ENCODE measurements at places on chromosomes 16 and 17.

DNA sequence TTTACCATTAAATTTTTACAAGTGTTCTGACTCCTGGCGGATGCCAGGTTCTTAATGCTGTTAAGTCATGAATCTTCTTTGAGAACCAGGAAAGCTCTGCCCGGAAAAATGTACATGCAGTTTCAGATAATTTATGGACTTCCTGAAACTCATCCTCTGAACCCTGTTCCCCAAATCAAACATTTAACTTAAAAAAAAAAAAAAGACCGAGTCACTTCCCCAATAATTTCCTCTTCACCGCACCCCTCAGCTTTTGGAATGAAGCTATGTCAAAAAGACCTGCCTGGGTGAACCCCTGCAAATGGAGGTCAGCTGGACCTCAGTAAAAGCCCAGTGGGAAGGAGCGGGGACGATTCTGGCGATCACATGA lies 15.0 kb downstream of the ZNF232 start:
- DNase-seq, result no peak

DNA sequence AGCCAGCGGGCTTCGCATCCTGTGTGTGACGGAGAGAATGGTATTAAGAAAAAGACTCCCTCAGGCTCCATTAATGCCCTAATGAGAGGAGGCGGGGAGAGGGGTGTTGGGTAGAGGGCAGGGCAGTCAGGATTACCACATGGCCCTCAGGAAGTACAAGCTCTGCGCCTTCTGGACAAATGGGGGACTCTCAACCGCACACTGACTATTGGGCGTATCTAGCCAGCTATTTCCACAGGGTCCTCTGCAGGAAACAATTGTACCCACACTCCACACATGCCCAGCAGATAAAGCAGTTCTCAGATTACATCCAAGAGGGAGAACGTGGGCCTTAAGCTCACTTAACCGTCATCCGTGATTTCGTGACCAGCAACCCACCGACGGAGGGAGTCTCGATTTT lies 14.7 kb downstream of the NXN start:
- DNase-seq, result no peak

GRCh38 chr16:22364241-22364640 lies 10.2 kb downstream of the CDR2 start:
- no peak for DNase-seq

DNA sequence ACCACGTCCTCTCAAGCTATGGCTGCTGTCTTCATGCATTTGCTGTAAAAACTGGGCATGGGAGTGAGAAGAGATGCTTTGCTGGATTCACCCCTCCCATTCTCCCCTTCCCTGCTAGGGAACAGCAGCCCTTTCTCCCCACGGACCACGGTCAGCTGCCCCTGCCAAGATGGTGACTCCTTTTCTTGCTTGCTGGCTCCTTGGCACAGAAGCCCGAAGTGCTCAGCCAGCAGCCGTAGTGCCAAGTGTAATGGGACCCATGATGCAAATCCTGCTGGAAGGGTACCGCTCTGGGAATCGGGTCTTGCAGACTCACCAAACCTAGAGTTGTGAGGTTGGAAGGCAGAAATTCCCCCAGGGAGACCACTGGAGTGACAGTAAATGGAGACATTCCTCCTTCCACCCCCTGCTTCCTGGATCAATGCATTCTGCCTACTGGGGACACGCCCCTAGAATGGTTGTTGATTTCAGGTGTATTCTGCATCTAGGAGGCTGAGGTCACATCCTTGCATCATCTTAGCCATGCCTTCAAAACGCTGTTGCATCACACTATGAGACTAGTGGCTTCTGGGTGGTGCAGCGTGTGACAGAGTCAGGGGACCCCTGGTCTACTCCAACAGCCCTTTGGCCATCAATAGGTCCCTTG lies 63.0 kb upstream of the CBX4 start:
- no peak for DNase-seq

DNA sequence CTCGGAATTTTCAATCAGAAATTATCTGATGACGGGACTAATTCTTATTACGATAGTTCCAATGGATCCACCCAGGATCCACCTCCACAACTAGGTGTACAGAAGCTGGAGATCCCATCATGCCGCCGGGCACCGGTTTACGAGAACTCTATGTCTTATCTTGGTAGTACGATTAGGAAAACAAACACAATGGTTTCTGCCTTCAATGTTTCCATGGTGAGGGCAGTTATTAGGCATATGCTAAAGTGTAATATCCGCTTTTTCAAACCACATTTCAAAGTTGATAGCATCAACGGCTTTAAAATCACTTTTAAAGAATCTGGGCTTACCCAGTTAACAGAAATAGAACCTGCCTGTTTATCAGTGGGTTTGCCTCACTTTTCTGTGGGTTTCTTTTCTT lies 705.7 kb downstream of the MAF start:
- DNase-seq, result no peak

DNA sequence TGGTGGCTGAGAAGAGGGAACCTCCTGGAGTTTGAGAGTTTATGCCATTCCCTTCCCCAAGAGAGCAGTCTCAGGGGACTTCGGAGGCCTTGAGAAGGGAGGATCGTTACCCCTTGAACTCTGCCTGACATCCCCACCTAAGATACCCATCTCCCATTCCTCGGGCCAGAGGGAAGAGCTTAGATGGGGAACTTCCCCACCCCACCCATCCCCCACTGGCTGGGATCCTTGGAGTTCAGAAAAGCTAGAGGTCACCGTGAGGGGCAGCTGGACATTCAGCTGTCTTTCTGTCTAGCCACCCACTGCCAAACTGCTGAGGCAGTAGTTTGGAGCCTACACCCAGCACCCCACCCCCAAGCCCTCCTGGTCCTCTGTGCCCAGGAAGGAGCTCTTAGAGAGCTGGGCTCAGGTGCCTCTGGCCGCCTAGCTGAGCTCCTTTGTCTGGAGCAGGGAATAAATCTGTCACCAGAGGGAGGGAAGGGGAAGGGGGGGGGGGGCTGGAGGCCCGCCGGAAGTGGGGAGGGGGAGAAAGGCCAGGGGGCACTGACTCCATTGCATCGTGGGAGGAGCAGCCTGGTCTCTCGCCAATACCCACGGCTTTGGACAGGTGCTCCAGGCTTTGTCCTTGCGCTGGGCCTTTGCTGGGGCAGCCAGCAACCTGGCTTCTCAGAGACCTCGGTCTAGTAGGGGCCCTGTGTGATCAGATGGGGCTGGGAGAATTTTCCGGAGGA lies 1.0 kb downstream of the HSD11B2 start:
- DNase-seq, result no peak

DNA sequence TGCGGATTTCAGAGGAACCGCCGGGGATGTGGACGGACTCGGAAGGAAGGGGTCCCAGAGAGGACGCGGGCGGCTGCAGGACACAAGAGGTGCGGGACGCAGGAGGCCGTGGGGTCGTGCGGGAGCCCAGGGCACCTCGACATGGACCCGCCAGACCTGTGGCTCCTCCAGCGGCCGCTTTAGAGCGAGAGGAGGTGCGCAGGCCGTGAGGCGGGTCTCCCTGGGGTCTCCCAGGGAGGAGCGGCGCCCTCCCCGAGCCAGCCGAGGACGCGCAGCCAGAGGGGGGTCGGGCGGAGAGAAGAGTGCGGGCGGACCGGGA lies 6.8 kb upstream of the FLYWCH1 start:
- DNase-seq, result no peak

- no peak for DNase-seq
Measured at GRCh38 chr17:70265471-70265870, 96.1 kb downstream of the KCNJ2 start.

GRCh38 chr17:80839970-80840369 lies 151.7 kb upstream of the CHMP6 start:
- no peak for DNase-seq

- DNase-seq, result no peak
Measured at GRCh38 chr16:72099377-72099818, 5.8 kb downstream of the DHX38 start.

GRCh38 chr17:21034340-21035235 lies 8.2 kb downstream of the USP22 start:
- no peak for DNase-seq

DNA sequence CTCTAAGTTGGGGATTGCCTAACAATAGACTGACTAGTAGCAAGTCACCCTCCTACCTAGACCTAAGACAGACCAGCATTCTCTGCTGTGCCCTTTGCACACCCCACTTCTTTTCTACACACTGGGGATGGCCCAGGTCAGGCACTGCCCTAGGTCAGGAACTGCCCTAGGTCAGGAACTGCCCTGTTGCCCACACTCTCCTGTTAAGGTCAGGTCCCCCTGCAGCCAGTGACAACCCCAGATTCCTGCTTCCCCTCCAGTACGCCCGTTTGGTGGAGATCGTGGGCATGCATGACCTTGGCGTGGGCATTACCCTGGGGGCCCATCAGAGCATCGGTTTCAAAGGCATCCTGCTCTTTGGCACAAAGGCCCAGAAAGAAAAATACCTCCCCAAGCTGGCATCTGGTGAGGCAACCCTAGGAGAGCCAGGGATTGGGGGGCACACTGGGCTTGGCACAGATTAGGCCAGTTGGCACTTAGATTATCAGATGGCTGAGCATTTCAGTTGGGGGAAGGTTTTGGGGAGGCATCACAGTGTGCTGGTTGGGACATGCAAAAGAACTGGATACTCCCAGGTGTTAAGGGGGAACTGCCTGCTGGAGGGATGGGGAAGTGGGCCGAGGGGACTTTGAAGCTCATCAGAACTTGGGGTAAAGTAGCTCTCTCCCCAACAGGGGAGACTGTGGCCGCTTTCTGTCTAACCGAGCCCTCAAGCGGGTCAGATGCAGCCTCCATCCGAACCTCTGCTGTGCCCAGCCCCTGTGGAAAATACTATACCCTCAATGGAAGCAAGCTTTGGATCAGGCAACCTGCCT lies 1.7 kb downstream of the ACADVL start:
- no peak for DNase-seq

DNA sequence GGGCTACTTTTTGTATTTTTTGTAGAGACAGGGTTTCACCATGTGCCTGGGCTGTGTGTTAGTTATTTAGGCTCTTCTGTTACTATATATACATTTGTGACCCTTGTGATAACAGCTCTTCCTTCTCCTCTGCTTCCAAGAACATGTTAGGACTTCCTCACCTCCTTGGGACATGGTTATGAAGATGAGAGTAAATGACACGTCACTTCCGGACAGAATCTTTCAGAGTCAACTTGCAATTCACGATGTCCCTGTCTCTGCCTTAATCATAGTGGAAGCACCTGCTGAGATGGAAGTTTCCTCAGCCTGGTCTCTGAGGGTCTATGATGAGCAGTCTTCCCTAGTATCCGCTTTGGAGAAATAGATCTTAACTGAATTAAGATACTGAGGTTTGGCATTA lies 42.9 kb downstream of the CCDC42 start:
- no peak for DNase-seq

- no peak for DNase-seq
Measured at GRCh38 chr17:7557775-7558543, 591 bp upstream of the TNFSF13 start.

DNA sequence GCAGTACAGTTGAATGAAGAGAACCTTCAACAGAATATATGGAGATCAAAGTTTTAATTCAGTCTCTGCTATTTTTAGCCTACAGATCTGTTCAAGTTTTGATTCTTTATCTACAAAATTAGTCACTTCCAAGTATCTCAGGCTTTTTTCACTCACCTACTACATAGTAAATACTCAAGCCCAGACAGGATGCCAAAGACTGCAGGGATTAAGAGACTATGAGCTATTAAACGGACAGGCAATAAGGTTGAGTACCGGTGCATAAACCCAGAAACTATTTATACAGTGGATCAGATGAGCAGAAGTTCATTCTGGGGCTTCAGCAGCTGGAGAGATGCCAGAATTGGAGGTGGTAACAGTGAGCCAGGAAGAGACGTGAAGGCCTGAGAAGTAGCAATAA lies 18.7 kb upstream of the OR3A1 start:
- DNase-seq, result no peak

- no peak for DNase-seq
Measured at GRCh38 chr17:75086496-75087181, 1.1 kb upstream of the SLC16A5 start.

DNA sequence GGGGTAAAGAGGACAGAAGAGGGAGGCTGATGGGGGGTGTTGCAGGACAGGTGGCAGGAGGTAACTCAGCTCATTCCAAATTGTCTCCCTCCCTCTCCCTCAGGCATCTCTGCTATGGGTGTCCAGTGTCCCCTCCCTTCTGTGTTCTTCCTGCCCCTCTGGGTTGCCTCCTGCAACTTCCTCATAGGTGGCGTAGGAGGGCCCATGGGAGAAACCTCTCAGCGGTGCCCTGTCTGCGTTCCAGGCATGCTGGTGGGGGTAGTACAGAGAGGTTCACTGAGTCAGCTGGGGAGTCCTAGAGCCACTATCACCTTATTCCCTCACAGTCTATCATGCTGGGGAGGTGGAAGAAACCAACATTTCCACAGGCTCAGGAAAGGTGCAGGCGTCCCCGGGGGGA lies 14.7 kb upstream of the ODF4 start:
- DNase-seq, result no peak

DNA sequence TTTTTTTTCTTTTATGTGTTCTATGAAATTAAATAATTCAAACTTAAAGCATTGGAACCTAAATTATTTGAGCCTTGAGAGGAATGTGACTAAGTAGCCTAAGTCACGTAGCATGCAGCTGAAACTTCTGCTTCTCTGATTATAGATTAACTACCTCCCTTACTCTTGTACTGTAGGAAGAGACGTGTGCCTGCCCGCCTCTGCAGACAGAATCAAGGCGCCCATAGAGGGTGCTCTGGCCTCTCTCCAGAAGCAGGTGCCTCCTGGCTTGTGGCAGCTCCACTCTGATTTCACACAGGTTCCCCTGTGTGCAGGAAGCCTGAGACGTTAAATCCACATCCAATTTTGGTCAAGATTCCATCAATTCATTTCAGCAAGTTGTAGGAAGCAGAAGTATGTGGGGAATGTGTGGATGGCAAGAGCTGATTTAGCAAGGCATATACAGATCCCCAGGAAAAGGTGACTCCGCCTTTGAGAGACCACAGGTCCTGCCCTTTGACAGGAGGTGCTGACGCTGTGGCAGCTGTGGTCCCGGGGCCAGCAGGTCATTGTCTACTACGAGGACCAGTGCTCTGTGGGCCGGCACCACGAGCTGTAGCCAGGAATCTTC lies 1418.8 kb downstream of the CDH11 start:
- no peak for DNase-seq

GRCh38 chr17:12973496-12974004 lies 44.3 kb downstream of the ELAC2 start:
- no peak for DNase-seq

DNA sequence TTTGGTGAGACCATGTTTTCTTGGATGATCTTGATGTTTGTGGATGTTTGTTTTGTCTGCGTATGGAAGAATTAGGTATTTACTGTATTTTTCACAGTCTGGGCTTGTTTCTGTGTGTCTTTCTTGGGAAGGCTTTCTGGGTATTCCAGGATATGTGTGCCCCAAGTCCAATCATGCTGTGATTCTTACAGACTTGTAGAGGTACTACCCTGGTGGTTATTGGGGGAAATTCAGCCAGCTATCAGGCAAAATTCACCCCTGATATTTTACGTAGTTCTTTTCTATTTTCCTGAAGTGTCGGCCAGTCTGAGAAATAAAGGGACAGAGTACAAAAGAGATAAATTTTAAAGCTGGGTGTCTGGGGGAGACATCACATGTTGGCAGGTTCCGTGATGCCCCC lies 33.4 kb upstream of the ARL4D start:
- no peak for DNase-seq

DNA sequence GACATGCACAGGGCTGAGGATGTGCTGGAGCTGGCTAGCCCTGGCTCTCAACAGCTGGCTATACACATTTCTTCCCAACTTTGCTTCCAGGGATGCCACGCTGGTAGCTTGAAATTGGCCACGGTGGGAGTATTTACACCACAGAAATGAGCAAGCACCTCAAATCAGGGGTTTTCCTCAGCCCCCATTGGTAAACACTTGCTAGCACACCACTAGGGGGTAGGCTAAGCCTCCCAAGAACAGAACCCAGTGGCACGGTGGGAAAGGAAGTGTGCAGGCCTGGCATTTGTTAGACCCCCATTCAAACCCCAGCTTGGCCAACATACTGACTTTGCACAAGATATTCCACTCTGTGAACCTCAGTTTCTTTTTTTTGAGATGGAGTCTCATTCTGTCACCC lies 12.9 kb downstream of the DRC3 start:
- DNase-seq, result no peak

All from CD8-positive, alpha-beta T cell (primary cell).